ENCODE measurements at places on chromosomes 5 and 9. TPM values are rescaled to one million over a fixed set of nuclear protein-coding genes. Genes with fewer than 3 reads are reported as not detected.

Gene MLANA
- total RNA-seq: not detected

Gene TLE1
- total RNA-seq: 12.9 TPM

Gene LCN2
- 1.0 TPM for total RNA-seq

DNA sequence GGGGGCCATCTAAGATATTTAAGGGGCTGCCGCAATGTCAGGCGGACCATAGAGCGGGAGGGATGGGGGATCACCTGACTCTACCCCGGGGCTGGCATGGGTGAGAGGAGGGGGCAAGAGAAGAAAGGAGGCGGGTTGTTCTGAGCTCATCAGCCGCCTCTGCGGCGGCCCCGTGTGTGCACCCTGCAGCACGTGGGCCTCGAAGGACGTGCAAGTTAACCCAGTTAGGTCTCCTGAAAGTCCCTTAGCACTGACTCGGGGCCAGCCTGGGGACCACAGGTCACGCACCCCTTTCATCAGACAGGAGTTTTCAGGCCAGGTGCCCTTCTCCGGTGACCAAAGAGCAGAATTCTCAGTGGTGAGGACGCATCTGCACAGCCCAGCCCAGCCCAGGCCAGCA, 58.0 kb downstream of the UBE2QL1 start:
- H3K4me3 ChIP-seq: no peak overlapping the region
- no peaks in the 10 kb centered on the region for H3K27me3 ChIP-seq
- DNase-seq: no peak
- no peaks in the 10 kb centered on the region for H3K36me3 ChIP-seq

DNA sequence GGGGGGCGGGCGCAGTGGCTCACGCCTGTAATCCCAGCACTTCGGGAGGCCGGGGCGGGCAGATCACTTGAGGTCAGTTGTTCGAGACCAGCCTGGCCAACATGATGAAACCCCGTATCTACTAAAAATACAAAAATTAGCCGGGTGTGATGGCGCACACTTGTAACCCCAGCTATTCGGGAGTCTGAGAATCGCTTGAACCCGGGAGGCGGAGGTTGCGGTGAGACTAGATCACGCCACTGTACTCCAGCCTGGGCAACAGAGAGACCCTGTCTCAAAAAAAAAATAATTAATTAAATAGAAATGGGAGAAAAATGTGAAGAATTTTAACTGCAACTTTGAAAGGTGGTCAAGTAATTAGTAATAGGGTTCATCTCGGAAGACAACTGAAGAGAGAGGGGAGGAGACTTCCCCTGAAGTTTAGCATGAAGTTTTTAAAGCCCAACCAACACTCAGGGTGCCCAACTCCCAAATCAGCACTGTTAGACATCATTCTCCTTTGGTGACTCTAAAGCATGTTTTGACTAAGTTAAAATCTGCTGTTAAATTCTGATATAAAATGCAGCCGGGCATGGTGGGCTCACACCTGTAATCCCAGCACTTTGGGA, 1.4 kb upstream of the CSNK1A1 start:
- H3K4me3 ChIP-seq: peak overlapping the region; percentile 71
- peaks cover 25% of the 10 kb centered on the region for H3K36me3 ChIP-seq
- no peak for DNase-seq
- H3K27ac ChIP-seq: peak overlapping the region; percentile 98
- no peaks in the 10 kb centered on the region for H3K27me3 ChIP-seq

GRCh38 chr5:109645707-109646192, 44.0 kb upstream of the MAN2A1 start:
- no peaks in the 10 kb centered on the region for H3K36me3 ChIP-seq
- no peaks in the 10 kb centered on the region for H3K27me3 ChIP-seq
- H3K4me3 ChIP-seq: no peak overlapping the region
- no peaks in the 10 kb centered on the region for H3K4me1 ChIP-seq
- DNase-seq: no peak

DNA sequence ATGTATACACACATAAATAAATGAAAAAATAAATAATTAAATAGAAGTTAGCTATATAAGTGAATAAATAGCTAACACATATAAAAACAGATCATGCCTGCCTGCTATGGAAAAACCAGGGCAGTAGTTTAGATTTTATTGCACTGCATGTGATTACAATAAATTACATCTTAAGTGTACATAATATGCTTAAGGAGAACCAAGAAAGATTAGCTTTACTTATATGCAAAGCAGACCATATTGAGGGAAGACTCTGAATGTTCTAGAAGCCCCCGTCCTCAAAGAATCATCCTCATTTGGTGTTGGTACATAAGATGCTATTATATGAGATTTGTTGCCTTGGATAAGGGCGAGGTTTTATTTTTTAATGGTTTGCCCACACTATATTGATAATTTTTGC, 5.9 kb upstream of the CTXN3 start:
- no peak for DNase-seq
- no peak overlapping the region for H3K4me3 ChIP-seq
- no peak overlapping the region for H3K27ac ChIP-seq
- H3K4me1 ChIP-seq: no peaks in the 10 kb centered on the region
- H3K36me3 ChIP-seq: no peaks in the 10 kb centered on the region

- H3K27me3 ChIP-seq: no peaks in the 10 kb centered on the region
- no peak overlapping the region for H3K4me3 ChIP-seq
- H3K4me1 ChIP-seq: no peaks in the 10 kb centered on the region
- no peaks in the 10 kb centered on the region for H3K36me3 ChIP-seq
- no peak for DNase-seq
- no peak overlapping the region for H3K27ac ChIP-seq
Observed at GRCh38 chr5:67999391-67999790, 216.2 kb upstream of the PIK3R1 start.

GRCh38 chr9:116073826-116074225, 79.8 kb upstream of the PAPPA start:
- no peak overlapping the region for H3K27ac ChIP-seq
- no peaks in the 10 kb centered on the region for H3K4me1 ChIP-seq
- H3K36me3 ChIP-seq: no peaks in the 10 kb centered on the region
- no peak for DNase-seq

GRCh38 chr5:178363501-178364325, 131.1 kb upstream of the PHYKPL start:
- H3K4me1 ChIP-seq: no peaks in the 10 kb centered on the region
- no peaks in the 10 kb centered on the region for H3K36me3 ChIP-seq
- no peak overlapping the region for H3K4me3 ChIP-seq
- no peak for DNase-seq
- peaks cover 2% of the 10 kb centered on the region for H3K27me3 ChIP-seq
- H3K27ac ChIP-seq: no peak overlapping the region

Measured in Panc1 (cell line).